ENCODE measurements at places on chromosomes 3 and 15.
A peak's percentile ranks its signal among the peaks of the same experiment; 100 is the strongest.

GRCh38 chr3:26587571-26587970 lies 35.0 kb upstream of the LRRC3B start:
- DNase-seq = no peak

DNA sequence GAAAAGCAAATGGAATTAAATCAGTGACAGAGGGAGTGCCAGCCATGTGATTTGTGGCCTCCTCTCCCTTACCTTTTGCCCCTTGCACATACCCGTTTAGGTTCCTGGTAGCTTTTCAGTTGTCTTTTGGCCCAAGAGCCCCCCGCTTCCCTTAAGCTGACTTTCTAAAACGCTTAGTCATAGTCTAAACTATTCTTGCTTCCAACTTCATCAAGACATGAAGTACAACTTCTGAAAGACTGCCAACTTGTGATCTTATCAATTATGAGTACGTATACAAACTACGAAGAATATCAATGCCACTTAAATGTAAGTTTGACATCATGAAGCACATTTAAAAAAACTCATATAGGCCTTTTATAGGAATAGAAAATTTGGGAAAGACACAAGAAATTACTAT lies 61.9 kb downstream of the EIF3J start:
- no peak for DNase-seq

- DNase-seq = no peak
Observed at GRCh38 chr3:179234199-179234598, 16.7 kb downstream of the KCNMB3 start.

DNA sequence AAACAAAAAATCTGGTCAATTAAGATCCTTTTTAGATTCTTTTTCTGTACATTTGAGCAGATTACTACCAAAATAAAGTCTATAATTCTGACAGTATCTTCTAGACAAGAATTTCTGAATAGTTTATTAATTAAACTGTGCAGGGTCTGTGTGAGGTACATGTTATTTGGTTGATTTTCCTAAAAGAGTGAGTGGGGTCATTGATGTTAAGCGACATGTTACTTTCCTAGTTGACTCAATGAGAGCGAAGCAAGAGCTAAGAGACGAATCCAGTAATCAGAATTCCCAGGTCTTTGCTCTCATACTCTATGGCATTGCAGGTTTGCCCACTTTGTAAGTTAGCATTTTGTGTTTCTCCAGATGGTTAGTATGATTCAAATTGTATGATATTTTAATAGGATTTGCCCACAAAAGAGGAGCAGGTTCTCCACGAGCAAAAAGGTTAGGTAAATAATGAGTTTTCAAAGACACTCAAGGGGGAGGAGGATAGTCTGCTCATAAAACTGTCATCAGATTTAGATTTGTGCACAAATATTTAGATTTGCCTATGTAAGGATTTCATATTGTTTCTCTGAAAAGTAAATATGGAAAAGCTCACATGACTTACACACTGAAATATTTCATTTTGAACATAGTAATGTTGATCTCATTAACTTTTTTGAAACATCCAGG lies 217.2 kb upstream of the CGNL1 start:
- DNase-seq = no peak

GRCh38 chr3:154125378-154126030 lies 4.3 kb downstream of the ARHGEF26 start:
- no peak for DNase-seq

DNA sequence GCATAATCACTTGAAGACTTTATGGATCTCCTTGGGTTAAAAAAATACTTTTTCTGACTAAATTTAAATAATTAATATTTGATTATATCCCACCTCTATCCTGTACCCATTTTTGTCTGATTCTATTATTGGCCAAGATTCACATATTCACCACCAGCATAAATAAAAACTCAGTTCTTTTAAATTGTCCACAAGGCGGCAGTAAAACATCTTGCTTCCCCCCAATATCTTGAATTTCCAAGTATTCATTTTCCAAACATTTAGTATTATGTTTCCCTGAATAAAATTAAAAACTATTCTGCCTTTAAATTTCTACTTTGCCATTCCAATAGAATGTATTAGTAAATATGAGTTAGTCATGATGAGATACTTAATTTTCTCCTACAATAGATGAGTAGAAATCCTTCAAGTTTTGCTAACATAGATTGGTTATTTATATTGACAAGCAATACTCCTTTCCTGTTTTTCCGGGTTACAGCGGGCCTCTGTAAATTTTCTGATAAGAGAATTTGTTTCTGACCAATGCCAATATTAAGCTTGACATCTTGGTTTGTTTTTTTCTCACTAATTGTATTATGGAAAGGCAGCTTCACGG lies 218.7 kb upstream of the MDFIC2 start:
- DNase-seq = peak; percentile 7

GRCh38 chr3:169676925-169677537 lies 13.5 kb upstream of the MECOM start:
- DNase-seq = no peak

GRCh38 chr3:197994736-197995135 lies 34.7 kb downstream of the LMLN start:
- DNase-seq = no peak

GRCh38 chr3:31227131-31227562 lies 305.6 kb upstream of the STT3B start:
- DNase-seq = no peak

DNA sequence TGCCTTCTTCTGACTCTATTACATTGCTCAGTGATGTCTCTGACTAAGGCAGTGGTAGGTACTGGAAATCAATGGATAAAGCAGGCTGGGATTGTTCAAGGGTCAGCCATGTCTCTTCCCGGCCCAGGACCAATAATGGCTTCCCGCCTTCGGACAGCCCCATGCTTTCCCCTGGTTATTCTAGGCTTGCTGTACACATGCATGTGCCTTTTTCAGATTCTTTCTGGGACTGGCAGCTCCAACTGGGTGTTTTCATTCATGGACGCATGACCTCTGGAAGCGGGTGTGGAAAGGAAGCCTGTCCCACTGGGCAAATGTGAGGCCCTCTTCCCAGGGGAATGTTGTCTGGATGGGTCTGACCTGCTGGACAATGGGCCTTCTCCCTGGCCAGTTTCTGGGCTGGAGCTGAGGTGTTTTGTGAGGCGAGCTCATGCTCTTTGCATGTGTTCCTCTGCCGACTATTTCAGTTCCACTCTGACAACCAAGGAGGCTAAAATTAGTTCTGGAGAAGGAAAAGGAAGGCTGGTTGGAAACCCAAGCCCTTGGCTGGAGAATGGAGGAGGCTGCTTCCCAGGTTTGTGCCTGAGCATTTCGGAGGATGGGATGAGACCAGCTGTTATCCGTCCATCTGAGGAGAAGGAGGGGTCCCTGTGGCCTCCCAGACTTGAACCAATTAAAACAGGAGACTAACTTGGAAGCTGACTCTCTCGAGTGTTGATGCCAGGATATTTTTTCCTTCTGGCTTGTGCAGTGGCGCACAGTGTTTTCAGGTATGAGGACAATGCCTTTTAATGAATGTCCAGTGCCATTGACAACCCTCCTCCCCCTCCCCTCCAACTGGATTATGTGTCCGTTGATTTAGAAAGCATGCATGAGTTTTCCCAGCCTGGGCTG lies 6.9 kb downstream of the ACVR2B start:
- DNase-seq = no peak

GRCh38 chr3:43747641-43748040 lies 56.9 kb downstream of the ABHD5 start:
- DNase-seq = no peak

GRCh38 chr15:99826157-99826780 lies 93.0 kb upstream of the LYSMD4 start:
- no peak for DNase-seq

Data from SK-N-DZ (cell line).